Uterus (tissue), 4 donors: ENCODE measurements at places on chromosomes 3 and 15. TPM values are rescaled to one million over a fixed set of nuclear protein-coding genes. Genes with fewer than 3 reads are reported as not detected.

The WNT5A gene
- 14.3 TPM for total RNA-seq

The DNAJA4 gene
- total RNA-seq, result 12.4 TPM

The TMEM45A gene
- total RNA-seq, result 38.4 TPM

The HCN4 gene
- total RNA-seq, result not detected

The TMEM42 gene
- 4.1 TPM for total RNA-seq

The A4GNT gene
- not detected for total RNA-seq

The SPINK8 gene
- total RNA-seq, result not detected

The IL5RA gene
- under 0.01 TPM for total RNA-seq

The ACOX2 gene
- total RNA-seq, result 33.7 TPM

The CORO2B gene
- total RNA-seq, result 1.3 TPM

DNA sequence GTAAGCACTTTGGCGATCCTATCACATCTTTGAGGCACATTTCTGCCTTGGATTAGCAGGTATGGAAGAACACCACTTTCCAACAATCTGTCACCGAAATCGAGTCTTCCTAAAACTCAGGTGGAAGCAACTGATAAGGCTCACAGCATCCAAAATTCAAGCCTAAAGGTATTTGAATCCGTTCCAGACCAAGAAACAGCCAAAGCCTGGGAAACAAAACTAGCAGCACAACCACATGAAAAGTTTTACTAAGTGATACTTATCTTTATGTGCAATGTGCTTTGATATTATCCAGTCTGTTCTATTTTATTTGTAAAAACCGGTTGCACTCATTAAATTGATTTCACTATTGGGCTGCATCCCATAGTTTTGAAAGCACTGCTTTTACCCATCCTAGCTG, 40.5 kb upstream of the FAM174B start:
- no peak for DNase-seq

- no peak for DNase-seq
Measured at GRCh38 chr3:133487920-133488540, 85.5 kb upstream of the CDV3 start.

DNA sequence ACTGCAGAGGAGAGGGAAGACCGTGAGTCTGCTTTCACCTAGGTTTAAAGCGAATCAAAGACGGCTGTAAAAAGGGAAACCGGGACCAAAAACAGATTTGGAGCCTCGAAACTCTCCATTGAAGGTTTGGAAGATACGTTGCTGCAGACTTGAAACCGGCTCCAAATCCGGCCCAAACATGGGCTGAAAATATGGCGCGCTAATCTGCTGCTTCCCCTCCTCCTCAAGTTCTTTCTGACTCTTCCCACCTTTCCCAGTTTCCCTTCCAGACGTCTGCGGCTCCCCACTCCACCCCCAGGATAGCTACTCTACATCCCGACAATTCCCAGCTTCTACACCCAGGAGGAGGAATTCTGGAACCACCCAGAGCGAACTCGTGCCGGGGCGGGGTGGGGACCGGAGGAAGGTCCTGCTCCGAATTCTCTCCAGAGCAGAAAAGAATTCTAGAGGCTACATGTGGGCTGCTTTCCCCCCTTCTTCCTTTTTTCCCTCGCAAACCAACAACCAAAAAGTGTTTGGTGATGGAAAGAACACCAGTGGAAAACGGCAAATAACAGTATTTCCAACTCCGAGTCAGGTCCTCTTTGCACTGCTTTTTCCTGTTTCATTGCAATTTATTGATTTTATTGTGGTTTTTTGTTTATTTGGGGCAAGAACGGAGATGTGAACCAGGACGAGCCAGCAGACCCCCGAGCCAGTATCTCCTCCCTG, 8.5 kb downstream of the EOMES start:
- no peak for DNase-seq

DNA sequence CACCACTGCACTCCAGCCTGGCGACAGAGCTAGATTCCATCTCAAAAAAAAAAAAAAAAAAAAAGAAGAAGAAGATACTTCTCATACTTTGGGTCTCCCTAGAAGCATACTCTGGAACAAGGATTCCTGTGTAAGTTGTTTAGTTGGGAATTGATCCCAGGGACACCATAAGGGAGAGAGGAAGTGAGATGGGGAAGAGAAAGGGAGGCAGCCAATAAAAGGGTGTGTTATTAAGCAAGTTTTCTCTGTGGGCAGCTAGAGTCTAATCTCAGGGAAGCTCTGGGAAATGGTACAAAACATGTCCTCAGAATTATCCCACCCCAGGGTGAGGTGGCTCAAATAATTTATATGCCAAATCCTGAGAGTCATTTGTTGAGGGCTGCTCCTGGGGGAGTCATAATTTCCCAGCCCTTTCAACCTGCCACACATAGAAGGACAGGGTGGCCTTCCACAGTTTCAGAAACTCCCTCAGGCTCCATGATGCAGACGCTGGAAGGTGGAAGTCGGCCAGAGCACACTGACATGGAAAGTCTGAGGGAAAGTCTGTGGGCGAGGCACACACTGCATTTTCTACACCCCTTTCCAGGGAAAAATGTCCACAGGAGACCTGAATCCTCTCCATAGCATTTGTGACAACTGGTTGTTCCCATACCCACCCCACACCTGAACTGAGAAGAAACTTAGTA, 86.4 kb upstream of the SLC4A7 start:
- DNase-seq, result no peak

- no peak for DNase-seq
Measured at GRCh38 chr3:173096994-173097785, 43.8 kb downstream of the SPATA16 start.

- DNase-seq, result no peak
Measured at GRCh38 chr3:152060701-152061100, 187.3 kb downstream of the SUCNR1 start.

DNA sequence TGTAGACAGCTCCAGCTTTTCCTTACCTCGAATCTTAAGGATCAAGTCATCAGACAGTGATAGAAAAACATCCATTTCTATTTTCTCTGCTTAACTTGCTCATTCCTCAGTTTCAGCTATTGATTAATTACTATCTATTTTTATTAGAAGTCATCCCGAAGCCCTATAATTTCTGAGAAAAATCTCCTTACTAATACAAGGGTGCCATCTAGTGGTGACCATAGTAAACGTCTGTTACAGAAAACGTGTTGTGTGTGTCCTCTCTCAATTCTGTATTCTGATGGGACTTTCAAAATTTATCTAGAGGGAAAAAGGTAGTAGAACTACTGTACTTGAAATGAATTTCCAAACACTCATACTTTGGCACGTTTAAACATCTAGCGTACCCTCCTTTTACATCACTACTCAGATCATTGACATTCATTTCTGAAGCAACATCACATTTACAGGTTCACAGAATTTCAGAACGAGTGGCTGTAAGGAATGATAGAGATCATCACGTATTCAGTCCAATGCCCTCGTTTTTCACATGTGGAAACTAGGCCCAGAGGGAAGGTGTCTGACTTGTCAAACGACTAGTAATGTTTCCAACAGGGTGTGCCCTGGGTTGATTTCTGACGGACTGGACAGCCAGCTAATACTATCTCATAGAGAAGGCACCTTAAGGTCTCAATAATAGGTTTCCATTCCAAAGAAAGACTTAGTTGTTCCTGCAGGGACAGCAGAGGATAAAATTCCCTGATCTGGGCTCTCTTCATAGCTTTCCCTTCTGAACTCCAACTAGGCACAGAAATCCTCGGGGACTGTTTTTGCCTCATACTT, 25.6 kb downstream of the HACD2 start:
- DNase-seq, result peak; percentile 24

DNA sequence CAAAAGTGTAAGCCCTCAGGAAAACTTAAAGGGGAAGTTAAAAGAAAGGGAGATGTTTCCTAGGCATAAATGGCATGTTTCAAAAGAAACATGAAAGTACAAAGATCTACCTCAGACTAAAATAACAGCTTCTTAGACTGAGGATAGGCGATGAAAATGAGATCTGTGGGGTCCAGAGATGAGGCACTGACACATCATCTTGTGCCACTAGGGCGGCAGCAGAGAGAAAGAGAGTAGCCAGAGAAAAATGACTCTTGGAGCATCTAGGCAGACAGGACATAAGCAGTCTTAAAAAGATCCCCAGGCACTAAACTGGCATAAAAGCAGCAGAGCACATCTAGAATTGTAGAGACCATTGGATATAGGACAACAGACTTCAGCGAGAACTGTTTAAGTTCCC, 42.5 kb upstream of the RFX7 start:
- DNase-seq, result no peak

DNA sequence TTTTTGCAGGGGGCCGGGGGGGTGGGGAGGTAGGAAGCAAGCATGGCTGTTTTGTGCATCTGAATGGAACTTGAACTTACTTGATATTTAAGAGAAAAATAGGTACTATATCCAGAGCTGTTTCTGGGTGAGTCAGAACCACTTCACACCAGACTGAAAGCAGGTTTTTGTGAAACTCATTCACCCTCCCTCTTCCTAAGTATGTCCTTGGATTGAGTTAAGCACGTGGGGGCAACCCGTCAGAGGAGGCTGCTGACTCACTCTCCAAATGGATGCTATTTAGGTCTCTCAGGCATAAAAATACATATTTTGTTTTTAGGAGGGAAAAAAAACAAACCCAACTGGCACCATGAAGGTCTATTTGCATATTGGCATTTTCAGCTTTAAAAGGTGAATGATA, 270.3 kb downstream of the RYR3 start:
- no peak for DNase-seq

GRCh38 chr15:82802497-82802896, 3.4 kb downstream of the FSD2 start:
- no peak for DNase-seq
